ENCODE measurements at places on chromosomes 3 and 15.

- DNase-seq, result no peak
Observed at GRCh38 chr3:65545429-65545828, 493.3 kb downstream of the MAGI1 start.

GRCh38 chr3:132382267-132382666, 35.0 kb upstream of the DNAJC13 start:
- no peak for DNase-seq

DNA sequence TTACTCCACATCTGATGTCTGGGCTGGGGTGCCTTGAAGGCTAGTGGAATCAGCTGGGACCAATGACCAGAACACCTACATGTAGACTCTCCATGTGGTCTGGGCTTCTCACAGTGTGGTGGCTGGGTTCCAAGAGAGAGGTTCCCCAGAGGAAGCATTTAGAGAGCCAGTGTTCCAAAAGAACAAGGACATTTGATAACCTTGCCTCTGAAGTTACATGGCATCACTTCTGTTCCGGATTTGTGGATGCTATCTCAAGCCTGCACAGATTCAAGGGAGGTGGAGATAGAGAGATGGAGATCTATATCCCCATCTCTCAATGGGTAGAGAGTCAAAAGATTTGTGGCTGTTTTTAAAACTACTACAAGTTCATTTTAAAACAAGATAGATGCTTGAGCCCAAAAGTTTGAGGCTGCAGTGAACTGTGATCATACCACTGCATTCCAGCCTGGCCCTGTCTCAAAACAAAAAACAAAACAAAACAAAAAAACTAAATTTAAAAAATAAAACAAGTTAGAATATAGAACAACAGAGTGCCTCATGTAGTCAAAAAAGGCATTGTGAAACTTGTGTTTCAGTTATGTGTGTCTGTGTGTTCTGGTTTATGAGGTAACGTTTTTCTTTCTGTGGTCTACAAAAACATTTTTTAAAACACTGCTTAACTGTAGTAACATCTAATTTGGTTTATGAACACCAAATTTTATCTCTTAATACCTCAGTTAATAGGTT, 44.8 kb downstream of the PDE8A start:
- no peak for DNase-seq

DNA sequence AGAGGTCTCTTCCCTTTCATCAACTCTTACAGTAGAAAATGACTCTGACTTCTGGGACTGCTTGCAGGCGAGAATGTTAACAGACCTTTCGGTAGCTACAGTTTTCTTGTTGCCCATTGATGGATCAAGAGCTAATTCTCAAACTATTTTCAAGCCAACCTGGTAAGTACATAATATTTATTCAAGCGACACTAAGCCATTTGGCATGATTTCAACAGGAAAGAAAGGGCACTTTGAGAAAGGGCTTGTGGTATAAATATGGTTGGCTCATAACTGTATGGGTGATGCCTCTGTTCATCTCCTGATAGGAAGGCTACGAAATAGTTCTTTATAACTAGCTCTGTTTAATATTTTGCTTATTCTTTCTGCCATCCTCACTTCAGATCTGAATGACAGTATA, 196.2 kb upstream of the CNTN4 start:
- DNase-seq, result no peak

- DNase-seq, result peak; percentile 67
Observed at GRCh38 chr15:85044251-85044853, 62.7 kb downstream of the PDE8A start.

DNA sequence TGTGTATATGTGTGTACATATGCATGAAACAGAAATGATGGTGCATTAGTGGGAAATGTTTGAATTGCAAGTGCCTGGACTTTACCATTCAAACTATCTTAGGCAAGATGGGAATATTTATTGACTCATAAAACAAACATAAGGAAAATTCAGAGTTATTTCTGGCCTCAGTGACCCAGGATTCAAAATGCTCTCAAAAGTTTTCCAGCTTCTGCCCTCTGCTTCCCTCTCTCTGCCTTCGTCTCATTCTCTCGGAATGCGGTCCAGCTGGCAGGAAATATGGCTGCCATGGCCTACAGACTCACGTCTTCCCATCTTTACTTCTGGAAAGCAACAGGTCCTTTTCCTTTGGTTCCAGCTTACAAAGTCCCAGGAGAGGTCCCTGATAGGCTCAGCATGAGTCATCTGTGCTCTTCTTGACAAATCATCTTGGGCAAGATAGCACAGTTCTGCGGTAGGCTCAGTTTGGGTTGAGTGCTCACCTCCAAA, 8.7 kb upstream of the ZNF774 start:
- no peak for DNase-seq

DNA sequence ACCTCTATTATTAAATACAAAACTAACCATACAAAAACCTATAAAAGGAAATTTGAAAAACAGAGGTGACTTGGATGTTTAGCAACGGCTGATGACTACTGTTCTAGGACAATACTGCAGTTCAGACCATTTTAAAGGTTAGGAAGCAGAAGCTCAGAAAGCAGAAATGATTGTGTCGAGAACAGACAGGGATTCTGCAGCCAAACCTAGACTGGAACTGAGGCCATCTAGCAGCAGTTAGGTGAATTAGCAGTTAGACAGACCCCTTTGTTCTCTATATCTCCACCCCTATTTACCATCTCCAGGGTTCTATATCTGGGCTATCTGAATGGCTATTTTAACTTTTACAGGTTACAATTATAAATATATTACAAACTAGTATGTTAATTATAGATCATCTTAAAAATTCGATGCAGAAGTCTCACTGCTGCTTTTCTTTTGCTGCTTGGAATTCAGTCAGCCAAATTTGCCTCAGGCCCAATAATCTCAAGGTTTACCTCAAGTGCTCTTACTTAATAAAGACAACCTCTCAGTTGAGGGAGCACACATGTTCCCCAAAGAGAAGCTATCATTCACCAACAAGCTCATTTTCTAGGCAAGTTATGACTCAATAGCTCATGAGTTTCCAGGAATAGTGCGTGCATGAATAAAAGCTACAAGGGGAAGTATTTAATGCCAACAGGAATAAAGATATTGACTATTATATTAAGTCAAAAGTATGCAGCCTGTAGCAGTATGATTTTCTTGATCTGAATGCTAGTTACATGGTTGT, 9.3 kb upstream of the IL1RAP start:
- DNase-seq, result no peak

GRCh38 chr15:59306520-59307164, 66.0 kb downstream of the MYO1E start:
- no peak for DNase-seq

DNA sequence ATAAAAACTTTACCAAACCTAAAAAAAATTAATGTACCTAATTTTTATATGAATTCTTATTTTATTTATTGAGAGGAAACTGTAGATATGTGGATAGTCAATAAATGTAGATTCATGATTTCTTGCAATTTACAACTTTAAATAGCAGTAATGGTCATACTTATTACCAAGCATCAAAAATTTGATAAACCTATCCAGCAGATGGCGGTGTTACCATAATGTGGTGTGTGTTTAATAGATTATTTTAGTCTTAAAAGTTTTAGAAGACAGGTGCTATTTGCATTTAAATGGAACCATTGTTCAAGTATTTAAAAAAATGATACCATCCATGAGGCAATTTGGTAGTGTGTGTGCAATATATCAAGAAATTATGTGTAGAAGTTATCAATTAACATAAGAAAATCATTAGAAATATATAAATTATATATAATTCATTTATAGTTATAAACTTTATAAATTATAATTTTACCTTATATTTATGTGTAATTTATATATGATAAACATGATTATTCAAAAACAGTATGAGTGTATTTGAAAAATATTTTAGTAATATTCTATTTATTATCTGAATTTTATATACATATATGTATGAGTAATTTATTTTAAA, 176.0 kb upstream of the BCHE start:
- DNase-seq, result no peak

DNA sequence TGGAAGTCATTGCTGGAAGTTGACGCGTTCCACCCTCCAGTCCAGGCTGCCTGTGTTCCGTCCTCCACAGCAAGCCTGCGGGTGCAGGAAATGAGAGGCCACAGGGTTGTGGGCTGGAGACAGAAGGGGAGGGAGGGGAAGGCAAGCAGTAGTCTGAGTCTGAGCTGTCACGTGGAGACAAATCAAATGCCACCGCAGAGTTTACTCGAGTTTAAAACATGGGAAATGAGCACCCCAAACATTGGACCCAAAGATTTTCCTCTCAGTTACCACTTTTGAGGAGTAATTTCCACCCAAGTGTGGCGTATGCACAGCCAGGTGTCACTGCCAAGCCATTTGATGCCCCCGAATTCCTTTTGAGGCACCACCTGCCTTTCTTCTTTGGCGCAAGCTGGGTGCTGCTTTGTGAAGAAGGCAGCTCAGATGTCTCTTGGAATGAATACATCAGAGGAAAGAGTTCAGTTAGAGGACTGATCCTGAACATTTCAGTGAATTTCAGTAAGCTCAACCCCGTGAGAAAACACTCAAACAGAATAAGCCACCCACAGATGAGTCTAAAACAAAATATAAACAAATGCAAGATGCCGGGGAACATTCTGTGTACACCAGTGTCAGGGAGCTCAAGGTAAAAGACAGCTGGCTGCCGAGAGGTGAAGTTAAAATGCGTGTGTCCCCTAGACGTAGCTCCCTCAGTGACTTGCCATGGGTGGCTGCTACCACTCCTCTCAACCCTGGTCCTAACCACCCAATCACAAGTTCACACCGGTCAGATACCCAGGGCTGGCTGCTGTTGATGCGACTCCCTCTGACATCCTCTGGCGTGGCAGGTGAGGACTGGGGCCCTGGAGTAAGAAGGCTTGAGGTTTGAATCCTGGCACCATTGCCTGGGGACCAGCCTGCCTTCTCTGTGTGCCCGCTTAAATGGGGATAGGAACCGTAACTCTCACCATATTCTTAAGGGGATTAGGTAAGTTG, 203.8 kb downstream of the UACA start:
- DNase-seq, result peak; percentile 88

- DNase-seq, result no peak
Observed at GRCh38 chr15:65206750-65207149, 4.5 kb downstream of the CILP start.

DNA sequence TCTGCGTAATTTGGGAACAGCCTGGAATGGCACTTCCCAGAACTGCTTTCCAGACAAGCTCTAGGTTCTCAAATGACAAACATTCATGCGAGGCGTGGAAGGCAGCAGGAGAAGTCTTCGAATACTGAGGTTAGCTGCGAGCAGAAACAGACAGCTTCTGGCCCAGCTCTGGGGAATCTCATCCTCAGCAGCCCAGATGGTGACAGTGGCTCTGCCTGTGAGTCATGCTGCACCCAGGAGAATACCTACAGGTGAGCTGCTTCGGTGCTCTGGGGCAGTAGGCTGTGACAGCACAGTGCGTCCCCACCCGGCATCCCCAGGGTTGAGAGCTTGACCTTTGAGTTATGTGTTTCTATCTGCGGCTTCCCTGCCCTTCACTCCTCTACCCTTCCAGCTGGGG, 258.6 kb downstream of the KLF13 start:
- no peak for DNase-seq

- no peak for DNase-seq
Observed at GRCh38 chr3:153746211-153746610, 375.0 kb upstream of the ARHGEF26 start.

DNA sequence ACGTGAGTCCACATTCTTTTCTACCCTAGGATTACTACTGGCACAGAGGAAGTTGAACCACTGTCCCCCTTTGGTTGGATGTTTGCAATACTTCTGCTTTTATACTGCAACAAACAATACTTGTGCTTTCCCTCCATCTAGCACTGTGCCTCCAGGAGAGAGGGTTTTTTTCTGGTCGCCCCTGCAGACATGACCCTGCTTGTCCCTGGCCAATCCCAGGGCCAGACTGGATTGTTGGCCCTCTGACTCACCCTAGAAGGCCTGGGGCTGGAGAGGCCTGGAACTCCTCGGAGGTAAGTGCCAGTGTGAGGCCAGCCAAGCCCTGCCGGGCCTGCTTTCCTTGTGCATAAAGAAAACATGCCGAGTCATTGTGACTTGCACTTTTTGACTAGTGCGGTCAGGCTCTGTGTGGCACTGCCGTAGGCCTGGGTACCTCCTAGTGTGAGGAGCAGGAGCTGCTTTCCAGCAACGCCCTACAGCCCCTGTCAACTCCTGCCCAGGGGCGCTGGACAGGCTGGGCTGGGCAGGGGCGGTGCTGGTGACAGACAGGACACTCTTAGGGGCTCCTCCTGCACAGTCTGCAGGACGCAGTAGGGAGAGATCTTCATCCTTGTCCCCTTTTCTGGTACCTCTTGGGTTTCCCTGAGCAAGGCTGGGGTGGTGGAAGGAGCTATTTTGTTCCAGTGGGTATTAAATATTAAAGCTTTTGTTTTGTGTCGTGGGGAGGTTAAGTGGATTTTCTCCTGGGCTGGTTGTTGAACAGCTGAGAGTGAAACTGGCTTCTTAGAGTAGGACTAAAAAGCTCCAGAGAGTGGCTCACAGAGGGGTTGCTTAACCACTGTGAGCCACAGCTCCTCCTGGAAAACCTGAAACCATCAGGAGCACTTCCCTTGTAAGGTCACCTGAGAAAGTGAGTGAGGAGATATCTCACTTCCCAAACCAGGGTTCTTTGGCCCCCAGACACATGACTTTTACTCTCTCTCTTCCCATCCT, 14.4 kb upstream of the TKT start:
- DNase-seq, result no peak

GRCh38 chr3:64398476-64398875, 173.2 kb upstream of the PRICKLE2 start:
- DNase-seq, result no peak

DNA sequence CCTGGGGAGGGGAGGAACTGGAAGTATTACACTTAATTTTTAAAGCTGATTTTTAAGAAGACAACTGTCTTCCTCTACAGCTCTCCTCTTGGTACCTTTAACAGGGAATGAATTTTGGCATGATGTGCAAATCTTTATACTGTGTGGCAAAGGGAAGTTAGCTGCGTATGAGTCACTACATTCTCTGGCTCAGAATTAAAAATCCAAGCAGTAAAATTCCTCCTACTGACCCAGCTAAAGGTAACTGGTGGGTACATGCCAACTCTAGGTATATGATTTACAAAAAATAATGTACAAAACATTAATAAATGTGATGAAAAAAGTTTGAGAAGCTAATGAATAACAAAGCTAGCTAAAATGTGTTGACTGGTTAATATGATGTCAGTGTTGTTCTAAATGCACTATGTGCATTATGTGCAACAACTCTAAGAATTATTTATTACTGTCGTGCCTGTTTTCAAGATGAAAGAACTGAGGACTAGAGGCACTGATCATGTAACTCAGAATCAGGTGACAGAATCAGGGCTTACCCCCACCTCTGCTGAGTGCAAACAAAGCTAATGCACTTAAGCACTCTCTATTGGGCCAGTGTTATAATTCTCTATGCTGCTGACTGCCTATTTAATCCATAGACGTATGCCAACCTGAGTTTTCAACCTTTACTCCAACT, 194.7 kb upstream of the CADPS start:
- DNase-seq, result no peak

GRCh38 chr15:72307026-72307425, 12.9 kb downstream of the CELF6 start:
- peak; percentile 30 for DNase-seq

- no peak for DNase-seq
Observed at GRCh38 chr15:50815958-50816590, 50.6 kb upstream of the SPPL2A start.

GRCh38 chr3:43539321-43539720, 82.5 kb downstream of the ANO10 start:
- DNase-seq, result no peak

Data from activated CD8-positive, alpha-beta memory T cell treated with anti-CD3 and anti-CD28 coated beads, Interleukin-2, amount 10 ng/mL, durations not matched to agents 7 days and 5 days (primary cell).